Activated T-cell treated with anti-CD3 and anti-CD28 coated beads, Interleukin-2, amount 50 U/mL, for 4 hours (primary cell): ENCODE measurements at places on chromosomes 1 and 21. TPM values are rescaled to one million over a fixed set of nuclear protein-coding genes. Genes with fewer than 3 reads are reported as not detected.

The ATP1A2 gene
- total RNA-seq, result not detected

The GBP6 gene
- total RNA-seq, result 0.53 TPM

The NVL gene
- total RNA-seq, result 41.8 TPM

The KRTAP13-2 gene
- total RNA-seq, result not detected

The LRRC7 gene
- total RNA-seq, result not detected

The S100B gene
- not detected for total RNA-seq

The IVL gene
- not detected for total RNA-seq

The GBP5 gene
- total RNA-seq, result 147 TPM

GRCh38 chr1:175307160-175307559 lies 114.6 kb upstream of the KIAA0040 start:
- no peak for DNase-seq

GRCh38 chr1:31696242-31696641 lies 7.6 kb downstream of the COL16A1 start:
- no peak for DNase-seq

- no peak for DNase-seq
These were observed 2.7 kb downstream of the CDC14A start for GRCh38 chr1:100354971-100355394.

- no peak for DNase-seq
These were observed 25.7 kb downstream of the LDLRAD1 start for GRCh38 chr1:53992085-53992874.

- no peak for DNase-seq
These were observed 30.4 kb downstream of the PIGM start for GRCh38 chr1:160001440-160001839.

DNA sequence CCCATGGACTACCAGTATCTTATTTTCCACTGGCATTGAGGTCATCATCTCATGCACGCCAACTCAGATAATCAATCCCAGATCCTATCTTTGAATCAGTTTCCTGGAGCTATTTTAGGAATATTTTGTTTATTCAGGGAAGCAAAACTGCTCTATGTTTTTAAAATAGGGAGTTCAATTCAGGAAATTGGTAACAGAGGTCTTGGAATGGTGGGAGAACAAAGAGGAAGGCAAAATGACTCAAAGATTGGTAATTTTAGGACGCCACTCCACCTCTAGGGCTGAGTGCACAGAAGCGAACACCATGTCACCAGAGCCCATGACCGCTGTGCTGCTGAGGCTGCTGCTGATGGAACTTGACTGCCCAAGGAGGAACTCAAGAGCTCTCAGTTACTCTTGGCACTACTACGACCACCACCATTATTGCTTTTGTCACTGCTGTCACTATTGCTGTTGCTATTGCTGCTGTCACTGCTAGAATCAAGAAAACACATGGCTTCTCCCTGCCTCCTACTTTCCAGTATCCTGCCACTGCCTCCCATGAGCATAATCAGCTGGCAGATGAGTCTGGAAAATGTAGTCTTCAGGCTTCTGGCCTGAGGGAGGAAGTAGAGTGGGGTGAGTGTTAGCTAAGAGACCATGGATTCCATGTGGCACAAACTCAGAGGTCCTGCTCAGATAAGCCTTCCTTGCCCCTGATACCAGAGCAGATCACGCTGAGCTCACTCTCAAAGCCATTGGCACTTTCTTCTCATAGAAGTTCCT lies 71.6 kb upstream of the CNIH3 start:
- no peak for DNase-seq

- no peak for DNase-seq
These were observed 242.1 kb downstream of the GRIK1 start for GRCh38 chr21:29697555-29698193.

GRCh38 chr21:35583566-35584216 lies 476.6 kb downstream of the SETD4 start:
- no peak for DNase-seq

DNA sequence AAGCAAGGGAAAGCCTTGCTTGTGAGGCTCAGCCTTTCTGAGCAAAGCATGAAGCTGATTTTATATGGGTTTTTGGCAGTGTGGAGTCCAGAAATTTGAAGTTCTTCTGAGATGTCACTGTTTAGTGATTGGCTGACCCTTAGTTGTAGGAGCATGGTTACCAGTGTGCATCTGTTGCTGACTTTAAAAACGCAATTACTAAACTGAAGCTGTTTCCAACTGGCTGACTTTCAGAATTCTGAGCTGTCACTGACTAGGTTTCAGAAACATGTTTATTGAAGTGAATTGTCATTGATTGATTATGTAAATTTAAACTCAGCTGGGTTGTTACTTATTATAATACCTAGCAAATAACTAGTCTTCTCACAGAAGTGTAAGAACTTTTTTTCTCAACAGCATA lies 89.4 kb downstream of the PDE4B start:
- DNase-seq, result no peak

- DNase-seq, result no peak
These were observed 10.8 kb downstream of the ASAP3 start for GRCh38 chr1:23473037-23473800.

DNA sequence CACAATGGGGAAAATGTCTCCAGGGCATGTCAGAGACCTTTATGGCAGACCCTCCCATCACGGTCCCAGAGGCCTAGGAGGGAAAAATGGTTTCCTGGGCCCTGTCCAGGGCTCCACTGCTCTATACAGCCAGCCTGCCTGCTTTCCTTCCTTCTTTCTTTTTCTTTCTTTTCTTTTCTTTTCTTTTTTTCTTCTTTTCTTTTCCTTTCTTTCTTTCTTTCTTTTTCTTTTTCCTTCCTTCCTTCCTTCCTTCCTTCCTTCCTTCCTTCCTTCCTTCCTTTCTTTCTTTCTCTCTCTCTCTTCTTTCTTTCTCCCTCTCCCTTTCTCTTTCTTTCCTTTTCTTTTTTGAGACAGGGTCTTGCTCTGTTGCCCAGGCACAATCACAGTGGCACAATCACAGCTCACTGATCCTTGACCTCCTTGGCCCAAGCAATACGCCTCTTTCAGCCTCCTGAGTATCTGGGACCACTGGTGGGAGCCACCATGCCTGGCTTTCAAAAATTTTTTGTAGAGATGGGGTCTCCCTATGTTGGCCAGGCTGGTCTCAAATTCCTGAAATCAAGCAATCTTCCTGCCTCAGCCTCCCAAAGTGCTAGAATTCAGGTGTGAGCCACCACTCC lies 106.9 kb downstream of the BACH1 start:
- DNase-seq, result no peak

DNA sequence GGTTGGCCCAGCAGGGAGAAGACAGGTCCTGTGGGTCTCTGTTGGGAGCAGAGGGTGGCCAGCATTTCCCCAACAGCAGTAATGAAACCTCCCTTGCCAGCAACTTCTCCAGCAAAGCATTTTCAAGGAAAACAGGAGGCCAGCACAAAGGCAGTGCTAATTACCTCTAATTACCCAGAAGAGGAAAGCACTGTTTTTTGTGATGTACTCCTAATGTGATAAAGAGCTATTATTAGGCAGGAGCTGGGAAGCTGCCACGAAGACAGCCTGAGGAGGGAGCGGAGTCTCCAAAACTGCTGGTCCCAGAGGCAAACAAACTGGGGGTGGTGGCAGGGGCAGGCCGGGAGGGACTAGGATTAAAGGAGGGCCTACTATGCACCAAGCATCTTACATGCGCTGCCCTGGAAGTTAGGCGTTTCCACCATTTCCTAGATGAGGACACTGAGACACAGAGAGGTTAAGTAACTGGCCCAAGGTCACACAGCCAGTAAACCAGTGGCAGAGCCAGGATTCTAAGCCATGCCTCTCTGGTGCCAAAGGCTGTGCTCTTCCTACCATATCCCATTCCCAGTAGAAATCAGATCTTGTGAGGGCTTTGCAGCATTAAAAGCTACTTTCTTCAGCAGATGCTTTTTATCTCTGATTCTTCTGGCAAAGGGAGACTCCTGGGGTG lies 24.5 kb downstream of the HTR6 start:
- DNase-seq, result no peak

- no peak for DNase-seq
These were observed 72.2 kb upstream of the GJB5 start for GRCh38 chr1:34682452-34683223.

DNA sequence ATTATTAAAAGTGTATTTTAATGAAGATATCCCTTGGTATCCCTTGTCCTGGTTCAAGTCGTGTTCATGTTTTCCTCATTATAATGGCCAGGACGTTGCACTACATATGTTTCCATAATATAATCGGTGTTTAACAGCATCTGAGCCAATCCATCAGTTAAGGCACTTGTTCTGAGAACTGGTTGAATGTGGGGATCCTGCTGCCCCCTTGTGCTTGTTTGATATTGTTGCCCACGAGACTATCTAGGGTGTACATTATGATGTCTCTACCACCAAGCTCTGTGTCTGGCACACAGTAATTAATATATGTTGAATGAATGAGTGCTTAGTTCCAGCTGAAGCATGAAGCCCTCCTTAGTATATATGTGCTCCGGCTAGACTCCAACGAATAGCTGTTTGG lies 193.0 kb downstream of the CACNA1E start:
- no peak for DNase-seq

- no peak for DNase-seq
These were observed 32.2 kb downstream of the SLC30A7 start for GRCh38 chr1:100928128-100928527.

GRCh38 chr1:36919491-36920145 lies 114.7 kb downstream of the GRIK3 start:
- no peak for DNase-seq

GRCh38 chr1:29451368-29451892 lies 215.1 kb downstream of the PTPRU start:
- DNase-seq, result no peak

- no peak for DNase-seq
These were observed 6.6 kb downstream of the SNX27 start for GRCh38 chr1:151618470-151618869.

- DNase-seq, result no peak
These were observed 8.6 kb upstream of the RAB29 start for GRCh38 chr1:205783904-205784303.

- no peak for DNase-seq
These were observed 27.8 kb upstream of the HYI start for GRCh38 chr1:43481491-43481890.

GRCh38 chr1:56570924-56571372 lies 8.4 kb downstream of the PLPP3 start:
- DNase-seq, result no peak

DNA sequence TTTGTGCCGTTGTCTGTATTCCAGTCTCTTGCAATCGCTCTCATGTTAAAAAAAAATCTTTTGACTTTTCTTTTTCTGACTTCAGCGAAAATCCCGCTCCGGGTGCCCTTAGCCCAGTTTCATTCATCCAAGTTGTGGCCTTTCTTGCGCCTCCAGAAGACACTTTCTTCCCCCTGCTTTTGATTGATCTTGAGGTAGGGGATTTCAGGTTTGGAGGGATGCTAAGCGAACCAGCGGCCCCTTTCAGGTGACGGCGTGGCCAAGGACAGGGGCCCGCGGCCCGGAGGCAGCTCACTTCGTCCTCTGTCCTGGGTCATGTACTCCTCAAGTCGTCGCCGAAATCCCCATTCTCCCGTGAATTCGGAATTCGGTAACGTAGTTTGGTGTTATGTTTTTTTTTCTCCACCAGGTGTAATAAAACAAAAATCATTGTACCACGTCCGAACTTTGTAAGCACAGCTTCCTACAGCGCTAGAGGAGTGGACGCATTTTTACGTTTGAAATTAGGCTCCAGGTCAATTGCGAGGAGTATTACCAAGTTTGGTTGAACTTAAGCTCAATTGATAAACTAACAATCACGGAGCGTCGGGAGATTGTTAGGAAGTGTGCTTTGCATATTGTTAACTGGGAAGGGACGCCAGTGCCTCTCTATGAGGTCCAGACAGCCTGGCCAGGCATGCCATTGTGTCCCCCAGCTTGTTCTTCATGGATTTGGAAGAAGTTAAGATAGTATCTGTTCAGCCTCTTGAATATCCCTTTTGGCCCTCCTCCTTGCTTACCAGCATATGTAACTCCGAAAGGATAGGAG lies 1.1 kb downstream of the MRPS6 start:
- no peak for DNase-seq

GRCh38 chr1:44801491-44802305 lies 1.5 kb downstream of the PLK3 start:
- no peak for DNase-seq
